Activated CD4-positive, CD25-positive, alpha-beta regulatory T cell treated with anti-CD3 and anti-CD28 coated beads, Interleukin-2, amount 50 U/mL, for 72 hours (primary cell): ENCODE measurements at places on chromosomes 13 and 19.

GRCh38 chr13:20073775-20074174, 87.1 kb downstream of the GJA3 start:
- no peak for DNase-seq

DNA sequence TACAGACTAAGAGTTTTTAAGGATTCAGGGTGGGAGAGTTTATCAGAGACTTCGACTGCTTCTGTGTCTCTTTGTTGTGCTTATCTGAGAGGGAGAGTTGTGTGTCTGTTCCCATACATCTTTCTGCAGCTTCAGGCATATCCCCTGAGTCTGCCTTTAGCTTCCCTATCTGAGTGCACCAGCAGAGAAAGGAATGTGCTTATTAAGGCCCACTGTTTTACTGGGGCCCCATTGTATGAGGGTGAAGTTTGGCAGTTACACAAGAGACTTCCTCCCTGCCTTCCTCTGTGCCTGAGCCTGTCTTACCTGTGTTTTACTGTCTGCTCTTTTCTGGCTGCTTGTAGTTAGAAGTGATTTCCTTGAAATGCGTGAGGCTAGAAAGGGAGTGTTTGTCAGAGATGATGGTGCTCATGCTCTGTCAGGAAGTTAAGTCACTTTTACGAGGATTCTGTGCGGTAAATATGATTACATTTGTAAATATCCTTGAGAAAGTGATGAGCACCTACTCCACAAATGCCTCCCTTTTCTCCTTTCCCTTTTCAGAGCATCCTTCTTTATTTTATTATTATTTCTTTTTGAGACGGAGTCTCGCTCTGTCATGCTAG, 1228.9 kb upstream of the MIR17HG start:
- DNase-seq, result no peak

DNA sequence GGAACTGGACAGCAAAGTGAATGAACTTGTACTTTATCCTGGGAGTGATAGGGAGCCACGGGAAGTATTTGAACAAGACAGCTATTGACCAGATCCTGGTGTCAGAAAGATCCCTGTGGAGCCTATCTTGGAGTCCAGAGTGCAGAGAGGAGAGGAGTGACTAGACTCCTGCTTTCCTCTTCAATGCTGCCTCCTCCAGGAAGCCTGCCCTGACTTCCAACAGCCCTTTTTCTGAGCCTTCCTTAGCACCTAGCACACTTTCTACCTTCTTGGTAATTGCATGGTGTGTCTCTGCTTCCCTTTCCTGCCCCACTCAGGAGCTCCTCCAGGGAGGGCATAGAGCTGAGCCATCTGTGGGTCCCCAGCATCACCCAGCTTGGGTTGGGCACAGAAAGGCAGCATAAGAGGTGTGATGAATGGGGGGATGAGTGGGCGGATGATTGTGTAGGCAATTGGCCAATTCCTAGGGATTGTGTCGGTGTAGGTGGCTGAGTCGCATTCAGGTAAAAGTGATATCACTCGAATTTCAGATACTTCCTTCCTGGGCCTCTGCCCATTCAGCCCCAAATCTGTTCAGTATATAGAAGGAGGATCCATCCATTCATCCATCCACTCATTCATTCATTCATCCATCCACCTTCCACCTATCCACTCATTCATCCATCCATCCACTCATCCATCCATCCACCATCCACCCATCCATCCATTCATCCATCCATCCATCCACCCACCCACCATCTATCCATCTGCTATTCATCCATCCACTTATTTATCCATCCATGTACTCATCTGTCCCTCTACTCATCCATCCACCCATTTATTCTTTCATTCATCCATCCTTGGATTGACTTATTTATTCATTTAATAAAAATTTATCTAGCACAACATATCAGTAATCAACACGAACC, 26.9 kb downstream of the CYP4F22 start:
- DNase-seq, result no peak

DNA sequence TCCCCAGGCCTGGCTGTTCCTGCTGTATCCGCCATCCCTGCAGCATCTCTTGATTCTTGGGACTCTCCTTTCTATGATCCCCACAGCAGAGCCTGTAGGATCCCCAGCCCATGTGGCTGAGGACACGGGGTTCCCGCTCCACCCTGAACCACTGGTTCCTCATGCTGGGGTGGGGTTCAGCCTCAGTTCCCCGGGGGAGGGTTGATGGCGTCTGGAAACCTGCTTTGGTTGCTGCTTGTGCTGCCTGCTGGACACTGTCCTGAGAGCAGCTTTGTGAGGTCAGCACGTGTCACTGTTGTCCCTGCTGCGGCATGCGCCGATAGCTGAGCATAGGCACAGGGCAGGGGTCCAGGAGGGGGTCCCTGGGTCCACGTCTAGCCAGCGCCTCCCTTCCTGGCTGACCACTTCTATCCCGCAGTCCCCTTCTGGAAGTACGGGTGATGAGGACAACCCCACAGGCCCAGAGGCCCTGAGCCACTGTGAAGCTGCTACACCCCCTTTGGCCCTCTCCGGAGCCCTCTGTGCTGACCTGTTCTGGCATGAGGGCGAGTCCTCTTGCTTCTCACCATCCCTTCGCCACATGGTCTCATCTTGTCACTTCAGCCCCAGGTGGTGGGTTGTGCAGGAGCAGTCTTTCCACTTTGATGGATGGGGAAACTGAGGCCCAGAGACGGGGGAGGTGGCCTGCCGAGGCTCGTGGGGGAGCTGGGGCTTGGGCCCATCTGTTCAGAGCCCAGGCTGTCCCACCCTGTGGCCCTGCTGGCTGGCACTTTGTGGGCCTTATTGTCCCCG, 5.5 kb downstream of the EPN1 start:
- DNase-seq, result no peak

GRCh38 chr13:42076309-42076713, 27.9 kb downstream of the DGKH start:
- no peak for DNase-seq

DNA sequence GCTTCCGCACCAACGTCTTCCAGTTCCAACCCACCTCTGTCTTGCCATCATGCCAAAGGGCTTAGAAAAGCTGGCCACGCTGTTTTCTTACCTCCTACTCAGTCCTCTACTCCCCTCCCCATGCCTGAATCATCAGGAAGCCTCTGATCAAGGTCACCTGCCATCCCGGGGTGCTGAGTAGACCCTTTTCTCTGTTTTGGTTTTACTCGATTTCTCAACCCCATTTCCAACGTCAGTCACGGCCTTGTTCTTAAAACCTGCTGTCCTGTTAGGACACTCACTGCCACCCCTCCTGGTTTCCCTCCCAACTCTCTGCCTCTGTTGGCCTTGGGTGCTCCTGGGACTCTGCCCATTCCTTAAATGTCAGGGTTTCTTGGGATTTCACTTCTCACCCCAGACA, 350.1 kb downstream of the FOXO1 start:
- DNase-seq, result no peak

GRCh38 chr13:113022745-113023574, 53.9 kb downstream of the MCF2L start:
- DNase-seq, result no peak

DNA sequence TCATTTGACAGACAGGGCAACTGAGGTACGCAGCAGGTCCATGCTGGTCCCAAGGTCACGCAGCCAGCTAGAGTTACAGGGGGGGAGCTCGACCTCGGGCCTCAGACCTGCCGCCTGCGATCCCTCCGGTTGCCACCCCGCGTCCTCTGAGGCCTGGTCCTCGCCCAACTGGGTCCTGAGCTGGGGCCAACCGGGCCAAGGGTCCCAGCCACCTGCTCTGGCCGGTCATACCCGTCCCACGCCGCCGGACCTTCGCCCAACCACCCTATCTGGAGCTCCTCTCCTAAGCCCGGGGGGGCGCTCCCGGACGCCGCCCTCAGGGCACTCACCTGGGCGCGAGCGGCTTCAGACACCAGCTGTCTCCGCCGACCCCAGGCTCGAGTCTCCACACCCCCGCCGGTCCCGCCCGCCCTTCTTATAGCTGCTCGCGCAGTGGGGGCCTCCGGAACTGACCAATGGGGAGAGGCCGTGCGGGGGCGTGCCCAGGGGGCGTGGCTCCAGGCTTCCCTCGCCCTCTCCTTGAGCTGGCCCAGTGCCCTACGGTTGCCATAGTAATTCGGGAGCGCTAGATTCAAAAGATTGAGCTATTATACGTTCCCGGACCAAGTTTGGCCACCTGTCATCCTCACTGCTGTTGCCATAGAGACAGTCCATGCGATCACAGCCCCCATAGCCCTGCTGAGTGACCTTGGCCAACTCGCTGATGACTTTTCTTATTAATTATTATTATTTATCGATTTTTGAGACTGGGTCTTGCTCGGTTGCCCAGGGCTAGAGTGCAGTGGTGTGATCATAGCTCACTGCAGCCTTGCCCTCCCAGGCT, at the start of gene PLIN5:
Gene PLIN5, minus strand, starts transcription at position 389 of the 823 bp plus-strand sequence. CDS start 1,150 bp downstream, outside the sequence.
- peak; percentile 52 for DNase-seq

DNA sequence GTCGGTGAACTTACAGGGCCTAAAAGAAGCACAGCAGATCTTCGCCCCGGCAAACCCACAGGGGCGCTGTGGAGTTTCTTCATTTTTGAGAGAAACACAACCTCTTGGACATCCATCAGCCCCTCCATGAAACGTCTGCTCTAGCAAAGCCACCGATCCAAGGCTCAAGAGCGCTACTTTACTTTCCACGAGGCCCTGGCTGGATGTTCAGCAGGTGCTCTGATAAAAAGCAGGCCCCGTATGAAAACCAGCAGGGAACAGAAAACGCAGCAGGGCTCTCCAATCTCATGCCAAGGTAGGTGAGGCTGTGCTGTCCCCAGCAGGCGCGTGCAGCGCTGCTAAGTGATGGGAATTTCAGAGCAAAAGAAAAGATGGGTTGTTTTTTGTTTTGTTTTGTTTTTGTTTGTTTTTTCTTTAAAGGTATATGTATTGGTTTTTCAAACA, 86.7 kb downstream of the IRS2 start:
- DNase-seq, result no peak

DNA sequence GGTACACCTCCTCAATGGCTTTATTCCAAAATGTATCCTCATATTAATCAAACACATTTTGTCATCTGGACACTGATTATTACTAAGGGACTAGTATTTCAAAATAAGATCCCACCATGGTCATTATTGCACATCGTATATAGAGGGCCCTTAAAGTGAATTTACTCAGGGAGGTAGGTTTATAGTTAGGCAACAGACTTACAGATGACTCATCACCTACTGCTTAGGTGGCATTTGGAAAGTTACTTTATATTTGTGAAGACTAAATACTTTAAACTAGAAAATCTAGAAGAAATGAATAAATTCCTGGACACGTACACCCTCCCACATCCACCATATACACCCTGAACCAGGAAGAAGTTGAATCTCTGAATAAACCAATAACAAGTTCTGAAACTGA, 353.0 kb downstream of the KCTD12 start:
- no peak for DNase-seq

- DNase-seq, result no peak
Measured at GRCh38 chr19:38721979-38722773, 22.1 kb downstream of the CAPN12 start.

GRCh38 chr13:51317262-51317661, 22.2 kb upstream of the SERPINE3 start:
- no peak for DNase-seq

- no peak for DNase-seq
Measured at GRCh38 chr19:14840206-14840605, 5.2 kb upstream of the OR7A5 start.

GRCh38 chr13:29710511-29710910, 115.0 kb upstream of the SLC7A1 start:
- no peak for DNase-seq

GRCh38 chr19:54482889-54483288, 9.8 kb upstream of the CDC42EP5 start:
- no peak for DNase-seq

- DNase-seq, result no peak
Measured at GRCh38 chr13:33278913-33279312, 6.6 kb downstream of the STARD13 start.

- no peak for DNase-seq
Measured at GRCh38 chr19:55087542-55087901, 11.9 kb downstream of the EPS8L1 start.

GRCh38 chr13:59906413-59907049, 257.2 kb downstream of the DIAPH3 start:
- no peak for DNase-seq

DNA sequence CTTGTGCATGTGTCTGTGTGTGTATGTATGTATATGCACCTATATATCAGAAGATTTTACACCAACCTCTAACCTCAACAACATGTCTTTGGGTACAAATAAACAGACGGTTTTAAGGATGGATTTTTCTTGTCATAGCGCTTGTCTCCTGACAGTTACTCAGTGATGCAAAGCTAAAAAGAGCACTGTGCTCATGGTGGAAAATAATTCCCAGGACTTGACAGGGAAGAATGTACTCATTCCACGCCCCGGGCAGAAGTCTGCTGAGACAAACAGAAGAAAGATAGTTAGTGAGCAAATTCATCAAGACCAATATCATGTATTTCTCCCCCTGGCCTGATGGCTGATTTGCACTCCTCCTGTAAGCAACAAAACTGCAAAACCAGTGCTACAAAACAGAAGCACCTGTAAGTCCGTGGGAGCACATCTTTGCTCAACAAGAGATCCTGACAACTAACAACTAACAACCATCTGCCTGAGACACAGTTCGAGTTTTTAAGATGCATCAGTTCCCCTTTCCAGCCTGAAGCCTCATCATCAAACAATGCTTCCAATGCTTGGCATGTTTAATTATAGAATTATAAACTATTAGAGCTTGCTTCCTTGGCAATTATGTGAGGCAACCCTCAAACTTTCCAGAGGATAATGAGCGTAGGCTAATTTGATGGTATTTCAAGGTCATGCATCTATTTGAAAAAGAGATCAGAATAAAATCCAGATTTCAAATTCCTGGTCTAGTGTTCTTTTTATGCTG, 812.7 kb upstream of the MIR17HG start:
- DNase-seq, result no peak

- DNase-seq, result no peak
Measured at GRCh38 chr19:49528211-49528771, 488 bp downstream of the RCN3 start.
